ENCODE measurements at places on chromosomes 4 and X.

DNA sequence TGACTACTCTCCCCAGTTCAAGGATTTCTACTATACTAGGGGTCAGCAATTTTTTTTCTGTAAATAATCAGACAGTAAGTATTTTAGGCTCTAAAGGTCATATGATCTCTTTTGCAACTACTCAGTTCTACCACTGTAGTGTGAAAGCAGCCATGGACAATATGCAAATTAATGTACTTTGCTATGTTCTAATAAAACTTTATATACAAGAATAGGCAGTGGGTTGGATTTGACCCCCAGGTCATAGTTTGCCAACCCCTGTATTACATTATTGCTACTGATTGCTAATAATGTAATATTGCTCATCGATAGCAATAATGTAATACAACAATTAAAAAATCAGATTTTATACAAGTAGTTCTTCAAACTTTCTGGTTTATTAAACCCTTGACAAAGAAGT, 59.2 kb upstream of the GPR34 start:
- DNase-seq = no peak

DNA sequence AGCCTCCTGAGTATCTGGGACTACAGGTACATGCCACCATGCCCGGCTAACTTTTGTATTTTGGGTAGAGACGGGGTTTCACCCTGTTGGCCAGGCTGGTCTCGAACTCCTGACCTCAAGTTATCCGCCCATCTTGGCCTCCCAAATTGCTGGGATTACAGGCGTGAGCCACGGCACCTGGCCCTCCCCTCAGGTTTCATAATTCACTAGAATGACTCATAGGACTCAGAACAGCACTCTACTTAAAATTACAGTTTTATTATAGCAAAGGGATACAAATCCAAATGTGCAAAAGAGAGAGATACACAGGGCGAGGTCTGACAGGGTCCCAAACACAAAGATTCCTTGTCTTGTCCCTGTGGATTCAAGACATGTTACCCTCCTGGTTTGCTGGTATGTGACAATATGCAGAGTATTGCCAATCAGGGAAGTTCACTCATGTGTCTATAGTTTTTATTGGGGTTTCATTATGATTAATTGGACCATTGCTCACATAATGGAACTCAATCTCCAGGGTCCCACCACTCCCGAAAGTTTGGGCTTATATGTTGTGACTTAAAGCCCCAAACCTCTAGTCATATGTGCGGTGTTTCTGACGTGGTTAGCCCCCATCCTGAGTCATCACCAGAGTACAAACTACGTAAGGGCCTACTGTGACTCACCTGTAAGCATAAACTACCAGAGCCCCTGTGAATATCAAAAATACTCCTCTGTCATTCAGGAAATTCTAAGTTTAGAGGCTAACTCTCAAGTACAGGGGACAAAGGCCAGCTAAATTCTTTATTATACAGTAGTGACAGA, 5.2 kb downstream of the YIPF6 start:
- no peak for DNase-seq

DNA sequence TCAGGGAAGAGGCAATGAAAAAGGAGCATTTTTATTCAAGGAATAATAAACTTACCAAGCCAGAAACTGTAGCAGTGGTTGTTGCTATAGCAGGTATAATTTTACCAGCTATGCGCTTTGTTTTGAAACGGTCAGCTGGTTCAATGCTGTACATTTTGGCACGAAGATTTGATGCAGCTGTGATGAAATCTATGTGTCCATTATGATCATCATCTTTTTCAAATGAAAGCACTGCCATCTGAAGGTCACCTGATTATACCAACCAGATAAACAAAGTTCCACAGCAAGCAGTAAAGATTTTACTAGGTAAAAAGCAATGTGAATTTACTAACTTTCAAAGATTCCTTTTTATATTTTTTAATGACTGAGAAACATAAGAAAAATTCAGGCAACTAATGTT, 66.4 kb downstream of the STAP1 start:
- DNase-seq = no peak

- DNase-seq = peak; percentile 54
Observed at GRCh38 chr4:149980941-149981340, 97.3 kb upstream of the DCLK2 start.

DNA sequence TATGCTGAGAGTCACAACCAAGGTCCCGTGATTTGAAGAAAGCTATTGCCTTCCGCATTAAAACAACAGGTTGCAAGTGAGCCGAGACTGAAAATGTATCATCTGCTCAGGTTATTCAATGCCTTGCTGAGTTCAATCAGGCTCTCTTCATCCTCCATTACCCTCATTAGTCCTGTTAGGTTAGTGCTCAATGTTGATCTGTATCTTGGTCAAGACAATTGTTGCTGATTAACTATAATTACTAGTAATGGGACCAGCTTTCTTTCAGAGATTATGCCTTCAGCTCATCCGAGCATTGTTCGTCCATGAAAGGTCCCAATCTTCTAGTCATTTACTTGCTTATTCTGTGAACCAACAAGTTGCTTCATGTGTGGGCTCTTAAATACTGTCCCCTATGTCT, 534.6 kb upstream of the FAM241A start:
- peak; percentile 26 for DNase-seq

- no peak for DNase-seq
Observed at GRCh38 chr4:118226311-118227010, 126.3 kb downstream of the PRSS12 start.

- DNase-seq = no peak
Observed at GRCh38 chr4:86522349-86522748, 71.8 kb upstream of the PTPN13 start.

DNA sequence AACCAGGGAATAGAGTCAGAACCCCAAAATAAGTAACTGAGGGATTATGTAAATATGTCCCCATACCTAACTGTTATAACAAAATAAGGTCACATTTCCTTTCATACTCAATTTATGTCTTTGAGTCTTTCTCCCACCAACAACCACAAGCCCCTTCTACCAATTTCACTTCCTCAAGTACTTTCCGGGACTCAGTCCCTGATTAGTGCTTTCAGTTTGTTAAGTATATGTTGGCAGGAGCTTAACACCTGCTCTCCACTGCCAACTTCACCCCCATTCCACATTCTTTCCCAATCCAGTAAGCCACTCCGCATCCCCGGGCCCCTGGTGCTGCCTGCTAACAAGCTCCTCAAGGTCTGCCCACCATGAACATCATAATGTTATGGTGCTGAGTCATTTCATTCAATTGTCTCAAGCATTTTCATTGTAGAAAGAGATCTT, 71.3 kb upstream of the SPRY1 start:
- peak; percentile 28 for DNase-seq

DNA sequence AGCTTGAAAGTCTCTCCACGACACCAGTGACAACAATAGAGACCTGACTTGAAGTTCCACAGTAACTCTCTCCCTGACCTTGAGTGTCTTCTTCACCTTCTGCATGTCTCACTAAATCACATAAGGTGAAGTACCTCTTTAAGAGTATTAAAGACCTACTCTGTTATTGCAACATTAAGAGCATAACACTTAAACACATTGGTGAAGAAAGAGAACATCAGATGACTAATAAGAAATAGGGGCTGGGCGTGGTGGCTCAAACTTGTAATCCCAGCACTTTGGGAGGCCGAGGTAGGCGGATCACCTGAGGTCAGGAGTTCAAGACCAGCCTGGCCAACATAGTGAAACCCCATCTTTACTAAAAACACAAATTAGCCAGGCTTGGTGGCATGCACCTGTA, 33.9 kb upstream of the MAPK10 start:
- no peak for DNase-seq

- DNase-seq = no peak
Observed at GRCh38 chr4:20062054-20062453, 189.7 kb upstream of the SLIT2 start.

DNA sequence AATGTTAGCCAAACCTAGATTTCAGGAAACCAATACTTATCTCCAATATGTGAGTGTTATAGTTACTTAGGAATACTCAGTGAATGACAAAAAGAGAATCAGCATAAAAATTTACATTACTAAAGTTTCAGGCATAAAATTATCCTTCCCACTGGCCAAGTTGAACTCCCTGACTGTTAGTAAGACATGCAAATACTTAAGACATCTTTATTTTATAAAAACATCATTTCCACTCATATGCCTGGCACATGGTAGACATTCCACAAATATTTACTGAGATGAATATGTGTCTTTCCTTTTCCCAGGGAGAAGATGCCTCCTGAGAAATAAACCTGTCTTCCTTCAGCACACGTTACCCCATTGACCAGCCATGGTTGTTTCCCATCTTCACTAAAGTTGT, 7.3 kb downstream of the VEGFD start:
- no peak for DNase-seq

Data from mesendoderm (in vitro differentiated cells).